ENCODE measurements at places on chromosomes 12 and 14.

DNA sequence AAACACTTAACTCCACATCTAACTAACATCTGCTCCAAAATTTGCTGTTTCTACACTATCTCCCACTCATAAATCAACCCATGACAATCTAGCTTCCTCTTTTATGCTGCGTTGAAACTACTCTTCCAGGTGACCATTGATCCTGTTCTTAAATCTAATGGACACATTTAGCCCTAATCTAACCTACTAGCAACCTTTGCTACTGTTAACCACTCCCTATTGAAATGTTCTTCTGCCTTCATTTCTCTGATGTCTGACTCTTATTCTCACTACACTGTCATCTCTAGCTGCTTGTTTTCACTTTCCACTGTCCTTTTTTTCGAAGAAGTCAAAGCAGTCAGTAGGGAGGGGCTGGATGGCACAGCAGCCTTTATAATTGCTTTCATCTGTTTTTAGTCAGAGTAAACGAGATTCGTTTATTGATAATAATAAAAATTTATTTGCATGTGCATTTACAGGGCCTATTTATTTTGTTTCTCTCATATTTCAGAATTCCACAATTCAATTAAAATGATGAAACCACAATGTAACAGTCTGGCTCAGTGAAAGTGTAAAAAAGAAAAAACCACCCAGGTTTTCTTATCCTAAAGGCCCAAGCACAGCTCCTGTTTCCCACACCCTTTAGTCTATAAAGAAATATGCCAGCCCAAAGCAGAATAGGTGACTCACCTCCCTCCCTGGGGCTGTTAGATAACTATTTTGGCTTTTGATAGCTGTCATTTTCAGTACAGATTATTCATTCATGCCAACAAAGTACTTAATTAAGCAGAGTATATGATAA, 44.9 kb downstream of the ATP2B1 start:
- no peak for DNase-seq

DNA sequence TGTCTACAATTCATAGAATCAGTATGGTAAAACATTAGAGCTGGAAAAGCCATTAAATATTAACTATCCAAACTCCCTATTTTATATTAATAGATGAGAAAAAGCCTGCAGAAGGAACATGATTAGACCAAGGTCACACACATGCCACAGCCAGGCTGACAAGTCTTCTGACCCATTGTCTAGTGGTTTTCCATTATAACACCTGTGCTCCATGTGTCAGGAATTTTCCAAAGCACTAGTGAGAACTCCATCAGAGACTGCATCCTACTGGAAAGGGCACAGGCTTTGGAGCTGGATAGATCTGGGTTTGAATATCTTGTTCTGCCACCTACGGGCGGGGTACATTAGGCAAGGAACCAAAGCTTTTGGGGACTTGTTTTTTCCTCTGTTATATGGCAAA, 325.5 kb downstream of the RAD51B start:
- peak; percentile 28 for DNase-seq

DNA sequence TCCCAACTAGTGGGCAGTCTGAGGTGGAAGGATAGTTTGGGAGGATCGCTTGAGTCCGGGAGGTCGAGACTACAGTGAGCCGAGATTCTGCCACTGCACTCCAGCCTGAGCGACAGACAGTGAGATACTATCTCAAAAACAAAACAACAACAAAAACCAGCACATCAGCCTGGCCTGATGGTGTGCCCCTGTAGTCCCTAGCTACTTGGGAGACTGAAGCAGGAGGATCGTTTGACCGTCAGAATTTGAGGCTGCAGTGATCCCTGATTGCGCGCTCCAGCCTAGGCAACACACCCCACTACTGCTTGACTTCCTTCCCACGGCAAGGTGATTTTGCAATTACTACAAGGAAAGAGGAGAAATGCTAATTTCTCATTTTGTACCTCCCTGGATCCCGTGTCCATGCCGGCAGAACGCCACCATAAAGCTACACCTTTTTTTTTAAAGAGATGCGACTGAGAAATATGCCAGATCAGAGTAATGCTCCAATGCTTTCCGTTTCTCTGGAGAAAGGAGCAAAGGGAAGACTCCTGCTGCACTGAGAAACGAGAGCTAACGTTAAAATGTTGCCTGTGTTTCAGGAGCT, 672 bp upstream of the SCFD1 start:
- no peak for DNase-seq

DNA sequence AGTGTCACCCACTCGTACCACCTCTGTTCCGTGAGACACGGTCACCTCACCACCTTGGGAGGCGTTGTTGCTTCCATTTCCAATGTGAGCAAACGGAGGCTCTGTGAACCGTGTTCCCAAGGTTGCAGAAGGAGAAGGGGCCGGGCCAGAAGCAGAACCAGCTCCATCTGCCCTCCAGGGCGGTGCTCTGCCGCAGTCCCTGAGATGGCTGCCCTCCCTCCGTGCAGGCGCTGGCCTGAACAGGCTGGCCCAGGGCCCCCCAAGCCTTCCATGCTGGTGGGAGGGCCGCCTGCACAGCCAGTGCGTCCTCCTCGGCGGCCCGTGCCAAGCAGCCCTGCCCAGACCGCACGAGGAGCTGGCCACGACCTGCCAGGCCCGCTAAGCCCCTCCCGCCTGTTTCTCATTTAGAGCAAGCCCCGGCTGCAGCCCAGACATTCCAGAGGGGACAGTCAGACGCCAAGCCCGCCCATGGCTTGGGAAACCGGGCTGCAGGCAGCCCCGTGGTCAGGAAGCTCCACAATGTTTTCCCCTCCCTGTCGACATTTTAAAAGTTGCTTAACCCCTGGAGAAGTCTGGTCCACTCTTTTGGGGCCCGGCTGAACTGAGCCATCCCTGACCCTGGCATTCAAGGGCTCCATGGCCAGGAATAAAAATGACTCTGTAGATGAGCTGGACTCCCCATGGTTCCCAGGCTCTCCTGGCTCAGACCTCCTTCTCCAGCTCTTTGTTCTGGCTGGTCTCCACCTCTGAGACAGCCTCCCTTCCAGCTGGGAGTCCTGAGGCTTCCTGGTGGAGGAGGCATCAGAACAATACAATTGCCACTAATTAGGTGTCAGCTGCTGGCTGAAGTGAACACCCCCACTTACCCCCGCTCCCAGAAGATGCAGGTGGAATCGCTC, 236.0 kb downstream of the BCL11B start:
- peak; percentile 75 for DNase-seq

- no peak for DNase-seq
Observed at GRCh38 chr12:117567644-117568216, 206.3 kb upstream of the NOS1 start.

DNA sequence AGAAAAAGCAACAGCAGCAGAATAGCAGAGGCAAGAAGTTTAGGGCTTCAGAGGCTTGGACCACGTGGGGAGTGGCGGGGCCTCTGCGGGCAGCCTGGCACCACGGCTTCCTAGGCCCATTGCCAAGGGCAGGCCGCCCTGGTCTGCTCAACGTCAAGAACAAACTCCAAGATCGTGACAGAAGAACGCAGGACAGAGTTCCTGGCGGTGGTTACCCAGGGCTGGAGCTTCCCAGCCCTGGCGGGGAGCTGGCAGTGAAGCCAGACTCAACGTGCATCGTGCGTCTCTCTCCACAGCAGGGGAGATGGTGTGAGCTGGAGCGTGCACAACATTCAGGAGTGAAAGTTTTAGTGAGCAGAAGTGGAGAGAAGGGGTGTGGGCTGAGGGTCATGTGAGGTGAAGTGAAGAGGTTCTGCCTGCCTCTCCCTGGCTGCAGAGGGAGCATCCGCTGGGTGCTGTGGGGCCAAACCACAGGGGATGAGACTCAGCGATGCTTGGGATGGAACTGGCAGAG, 13.9 kb upstream of the CACNA2D4 start:
- peak; percentile 41 for DNase-seq

DNA sequence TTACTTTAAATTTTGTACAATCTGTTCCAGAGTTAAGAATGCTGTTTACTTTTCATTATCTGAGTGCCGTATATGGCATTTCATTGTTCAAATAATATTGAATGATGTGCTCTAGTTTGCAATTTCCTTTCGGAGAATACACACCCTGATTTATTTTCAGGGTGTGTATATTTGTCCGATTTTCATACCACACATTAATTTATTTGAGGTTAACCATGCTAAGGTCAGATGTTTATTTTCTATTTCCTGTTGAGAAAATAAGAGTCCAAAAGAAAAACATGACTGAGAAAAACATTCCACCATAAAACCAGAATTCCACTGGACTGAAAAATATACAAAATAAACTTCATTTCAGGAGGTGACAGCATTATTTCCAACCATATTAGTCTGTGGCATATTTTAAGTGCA, 64.2 kb upstream of the OVCH1 start:
- no peak for DNase-seq

DNA sequence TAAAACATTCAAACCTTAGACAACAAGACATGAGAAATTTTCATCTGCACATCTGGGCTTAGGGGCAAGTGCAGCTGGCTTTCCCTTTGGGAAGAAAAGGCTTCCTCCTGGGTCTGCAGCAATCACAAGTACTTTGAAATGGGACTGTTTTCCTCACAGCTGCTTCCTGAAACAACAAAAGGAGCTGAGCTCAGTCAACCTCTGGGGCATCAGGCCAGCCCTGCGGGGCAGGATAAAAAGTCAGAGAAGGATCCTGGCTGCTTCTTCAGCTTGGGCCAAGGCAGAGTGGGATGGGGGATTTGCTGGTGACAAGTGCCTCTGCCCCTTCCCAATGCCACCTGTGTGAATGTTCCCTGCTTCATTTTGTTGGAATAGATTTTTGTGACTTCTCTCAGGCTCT, 16.2 kb upstream of the SDR39U1 start:
- no peak for DNase-seq

Measured in SJCRH30 (cell line).